ENCODE measurements at places on chromosomes 16 and 17.

GRCh38 chr17:27299384-27300049 is 5.6 kb downstream of the WSB1 start:
- DNase-seq: no peak

DNA sequence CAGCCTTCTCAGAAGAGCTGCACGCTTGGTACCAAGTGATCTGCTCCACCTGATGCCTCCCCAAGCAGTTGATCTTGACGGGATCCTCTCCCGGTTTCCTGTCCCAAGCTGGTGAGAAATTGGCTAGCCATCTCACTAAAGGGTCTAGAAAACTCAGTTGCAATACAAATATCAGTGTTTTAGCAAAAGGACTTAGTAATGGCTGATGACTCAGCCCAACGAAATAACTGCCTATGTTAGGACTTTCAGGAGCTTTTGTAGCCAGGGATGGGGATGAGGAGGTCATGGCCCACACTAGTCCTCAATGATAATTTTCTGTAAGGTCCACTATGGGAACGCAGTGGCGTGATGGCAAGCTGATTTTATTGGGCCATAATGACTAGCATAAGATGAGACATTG is 23.3 kb upstream of the ENGASE start:
- no peak for DNase-seq

- DNase-seq: no peak
These were observed 134.4 kb downstream of the SNX11 start for GRCh38 chr17:48241770-48242497.

DNA sequence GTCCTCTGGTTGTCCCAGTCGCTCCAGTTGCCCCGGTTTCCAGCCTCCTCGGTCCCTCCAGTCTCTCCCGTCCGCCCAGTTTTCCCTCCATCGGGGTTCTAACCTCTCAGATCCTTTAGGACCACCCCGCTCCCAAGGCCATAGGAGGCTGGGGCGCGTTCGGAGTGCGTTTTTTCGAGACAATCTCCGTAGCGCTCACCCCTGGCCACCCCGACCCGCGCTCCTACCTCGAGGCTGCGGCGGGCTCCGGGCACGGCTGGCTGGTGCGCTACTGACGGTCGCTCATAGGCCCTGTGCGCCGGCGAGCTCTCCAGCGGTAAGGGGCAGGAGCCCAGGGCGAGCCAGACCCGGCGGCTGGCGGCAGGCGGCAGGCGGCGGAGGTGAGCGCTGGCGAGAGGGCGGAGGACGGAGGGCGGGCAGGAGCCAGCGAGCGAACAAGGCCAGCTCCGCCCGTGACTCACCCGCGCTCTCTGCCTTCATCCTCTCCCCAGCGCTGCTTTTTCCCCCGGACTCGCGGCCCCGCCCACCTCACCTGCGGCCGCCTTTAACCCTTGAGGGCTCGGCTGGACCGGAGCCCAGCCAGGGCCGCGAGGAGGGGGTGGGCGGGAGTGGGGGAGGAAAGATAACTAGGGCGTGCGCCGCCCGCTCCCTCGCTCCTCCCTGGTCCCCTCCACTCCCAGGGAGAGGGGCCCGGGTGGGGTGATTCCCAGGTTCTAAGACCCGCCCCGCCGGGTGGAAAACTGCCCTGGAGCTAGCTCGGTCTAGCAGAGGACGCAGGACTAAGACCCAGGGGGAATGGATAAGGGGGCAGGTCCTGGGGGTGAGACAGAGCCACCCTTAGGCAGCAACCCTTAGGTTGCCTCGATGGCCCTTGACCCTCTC is at the start of gene SP6:
SP6 (minus strand) TSS at position 472 of the 882 bp plus-strand sequence. CDS start 2,734 bp downstream, outside the sequence.
- DNase-seq: peak; percentile 39

- no peak for DNase-seq
These were observed 9.3 kb downstream of the DNAI2 start for GRCh38 chr17:74283371-74283673.

DNA sequence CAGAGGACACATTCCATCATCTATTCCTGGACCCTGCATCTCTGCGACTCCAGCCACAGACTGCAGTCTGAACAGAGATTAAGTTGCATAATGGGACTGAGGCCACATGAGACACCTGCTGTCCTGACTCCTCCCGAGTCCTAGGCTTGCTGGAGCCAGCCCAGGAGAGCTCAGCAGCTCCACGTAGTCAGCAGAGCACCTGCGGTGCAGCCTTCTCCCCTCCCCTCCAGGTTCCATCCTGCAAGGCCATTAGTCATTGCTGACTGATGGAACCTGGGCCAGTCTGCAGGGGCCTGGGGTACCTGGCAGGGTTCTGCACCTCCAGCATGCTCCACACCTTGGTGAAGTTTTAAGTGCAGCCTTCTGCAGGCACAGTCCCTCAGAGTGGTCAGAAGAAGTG is 76.7 kb downstream of the PLD6 start:
- DNase-seq: no peak

DNA sequence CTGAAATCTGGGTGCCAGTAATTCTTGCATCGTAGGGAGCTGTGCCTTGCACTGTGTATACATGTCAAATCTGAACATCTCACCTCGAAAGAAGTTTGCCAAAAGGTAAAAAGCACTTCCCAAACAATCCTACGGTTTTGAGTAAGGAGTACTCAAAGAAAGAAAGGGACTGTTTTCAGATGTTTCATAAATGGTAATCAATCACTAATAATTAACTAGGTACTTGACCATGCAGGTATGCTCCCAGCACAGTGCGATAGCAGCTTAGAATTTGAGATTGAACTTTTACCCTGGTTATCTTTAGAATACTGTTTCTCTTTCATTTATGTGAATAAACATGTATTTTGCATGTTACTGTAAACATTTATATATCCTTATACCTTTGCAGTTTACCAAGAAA is 39.0 kb downstream of the PRKCA start:
- DNase-seq: no peak

DNA sequence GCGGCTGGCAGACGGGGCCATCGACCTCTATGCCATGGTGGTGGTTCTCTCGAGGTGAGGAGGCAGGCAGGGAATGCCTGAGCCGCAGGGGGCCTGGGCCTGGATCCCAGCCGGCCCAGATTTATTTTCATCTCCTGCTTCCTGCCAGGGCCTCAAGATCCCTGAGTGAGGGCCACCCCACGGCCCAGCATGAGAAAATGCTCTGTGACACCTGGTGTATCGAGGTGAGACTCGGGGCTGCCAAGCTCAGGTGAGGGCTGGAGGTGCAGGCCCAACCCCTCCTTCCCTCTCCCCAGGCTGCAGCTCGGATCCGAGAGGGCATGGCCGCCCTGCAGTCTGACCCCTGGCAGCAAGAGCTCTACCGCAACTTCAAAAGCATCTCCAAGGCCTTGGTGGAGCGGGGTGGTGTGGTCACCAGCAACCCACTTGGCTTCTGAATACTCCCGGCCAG is 4.9 kb downstream of the ACADVL start:
- no peak for DNase-seq

- peak; percentile 41 for DNase-seq
These were observed 13.5 kb downstream of the PSMD7 start for GRCh38 chr16:74309789-74310781.

- no peak for DNase-seq
These were observed 1.9 kb downstream of the FLYWCH1 start for GRCh38 chr16:2913603-2914002.

GRCh38 chr17:75097865-75098264 is 10.1 kb downstream of the SLC16A5 start:
- no peak for DNase-seq

GRCh38 chr17:57623620-57624019 is 121.5 kb downstream of the CCDC182 start:
- DNase-seq: no peak

DNA sequence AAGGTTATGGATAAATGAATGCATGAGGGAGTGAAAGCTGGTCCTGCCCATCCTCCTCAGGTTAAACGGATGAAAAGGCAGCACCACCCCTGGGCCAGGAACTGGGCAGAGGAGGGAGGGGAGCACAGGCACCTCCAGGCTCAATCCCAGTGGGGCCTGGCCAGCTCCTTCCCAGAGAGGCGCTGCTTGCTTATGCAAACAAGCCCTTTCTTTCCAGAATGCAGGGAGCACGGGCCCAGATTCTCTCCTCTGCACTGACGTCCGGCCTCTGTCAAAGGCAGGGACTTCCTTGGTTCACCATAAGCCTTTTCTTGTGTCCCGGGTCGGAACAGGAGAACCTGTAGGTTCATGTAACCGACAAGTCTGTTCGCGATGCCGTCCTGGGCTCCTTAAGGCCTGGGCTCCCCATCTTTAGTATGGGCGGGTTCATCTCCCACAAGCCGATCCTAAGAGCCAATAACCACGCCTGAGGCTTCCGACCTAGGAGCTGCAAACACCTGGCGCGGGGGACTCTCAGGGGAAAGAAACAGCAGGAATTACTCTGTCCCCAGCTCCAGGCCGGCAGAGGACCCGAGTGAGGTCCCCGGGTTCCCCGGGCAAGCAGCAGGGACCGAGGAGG is 16.3 kb downstream of the ENPP7 start:
- no peak for DNase-seq

GRCh38 chr16:76749780-76750375 is 441.1 kb upstream of the MON1B start:
- DNase-seq: no peak

DNA sequence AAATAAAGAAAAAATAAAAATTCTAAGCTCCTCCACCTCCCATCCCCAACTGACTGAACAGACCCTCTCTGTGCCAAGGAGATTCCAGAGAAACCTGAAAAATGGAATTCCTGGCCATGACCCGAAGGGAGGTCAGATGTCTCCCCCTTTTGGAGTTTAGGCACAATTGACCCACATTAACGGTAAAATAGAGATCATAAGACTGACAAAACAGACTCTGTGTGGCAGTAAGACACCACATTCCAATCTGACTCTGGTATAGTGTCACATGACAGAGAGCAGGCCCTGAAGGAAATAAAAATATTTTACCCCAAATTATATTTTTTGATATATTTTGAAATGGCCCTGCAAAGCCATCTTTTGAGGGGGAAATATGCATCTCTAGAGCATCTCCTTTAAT is 115.1 kb upstream of the ZKSCAN2 start:
- no peak for DNase-seq

- DNase-seq: no peak
These were observed 512 bp upstream of the ENDOV start for GRCh38 chr17:80414508-80414802.

- no peak for DNase-seq
These were observed 59.4 kb upstream of the XYLT1 start for GRCh38 chr16:17529982-17530760.

- DNase-seq: no peak
These were observed 4.0 kb upstream of the CDK5R1 start for GRCh38 chr17:32482568-32483320.

DNA sequence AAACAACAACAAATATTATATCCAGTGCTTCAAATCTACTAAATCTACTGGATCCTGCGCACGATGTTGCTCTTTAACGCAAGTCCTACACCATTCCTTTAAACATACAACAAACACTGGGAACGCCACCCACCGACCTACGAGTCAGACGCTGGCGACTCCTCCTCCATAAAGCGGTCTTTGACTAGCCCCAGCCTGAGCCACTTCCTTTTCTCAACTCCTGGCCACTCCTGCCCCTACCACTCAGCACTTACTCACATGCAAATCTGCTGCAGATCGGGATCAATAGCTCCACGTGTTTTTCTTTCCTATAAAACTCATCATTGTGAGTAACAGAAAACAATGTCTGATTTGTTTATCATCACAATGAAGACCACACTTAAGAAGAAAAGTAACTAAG is 32.8 kb upstream of the MNT start:
- no peak for DNase-seq

DNA sequence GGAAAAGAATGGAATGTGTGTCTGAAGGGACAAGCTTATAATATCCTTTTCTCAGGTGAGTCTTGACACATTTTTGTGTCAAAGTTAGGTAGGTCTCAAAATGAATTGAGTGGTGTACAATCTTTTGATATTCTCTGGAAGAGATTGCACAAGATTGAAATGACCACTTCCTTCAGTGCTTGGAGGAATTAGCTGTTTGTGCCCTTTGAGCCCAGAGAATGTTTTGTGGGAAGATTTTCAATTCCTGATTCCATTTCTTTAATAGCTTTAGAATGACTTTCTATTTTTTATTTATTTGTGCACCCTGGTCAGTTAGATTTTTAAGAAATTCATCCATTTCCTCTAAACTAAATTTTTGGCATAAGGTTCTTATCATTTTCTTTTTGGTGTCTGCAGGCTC is 1.6 kb upstream of the CCL13 start:
- no peak for DNase-seq

- DNase-seq: no peak
These were observed 20.1 kb upstream of the MLYCD start for GRCh38 chr16:83878838-83879237.

DNA sequence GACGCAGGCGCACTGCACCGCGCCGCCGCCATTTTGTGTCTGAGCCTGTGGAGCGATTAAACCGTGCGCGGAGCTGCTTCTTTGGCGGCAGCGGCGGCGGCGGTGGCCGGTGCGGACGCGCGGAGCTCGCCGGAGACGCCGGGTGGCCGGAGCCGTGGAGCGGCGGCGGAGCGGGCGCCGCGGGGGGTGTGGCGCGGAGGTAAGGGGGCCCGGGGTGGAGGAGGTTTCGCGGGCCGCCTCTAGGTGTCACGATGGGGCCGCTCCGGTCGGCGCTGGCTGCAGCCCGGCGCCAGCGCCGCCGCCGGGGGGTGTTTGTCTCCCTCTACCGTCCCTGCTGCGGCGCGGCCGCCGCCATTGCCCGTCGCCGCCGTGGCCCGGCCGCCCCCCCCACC is at the start of gene CTCF:
CTCF (plus strand) TSS at position 1 of the 392 bp plus-strand sequence. CDS start 48,307 bp downstream, outside the sequence.
- DNase-seq: peak; percentile 90

DNA sequence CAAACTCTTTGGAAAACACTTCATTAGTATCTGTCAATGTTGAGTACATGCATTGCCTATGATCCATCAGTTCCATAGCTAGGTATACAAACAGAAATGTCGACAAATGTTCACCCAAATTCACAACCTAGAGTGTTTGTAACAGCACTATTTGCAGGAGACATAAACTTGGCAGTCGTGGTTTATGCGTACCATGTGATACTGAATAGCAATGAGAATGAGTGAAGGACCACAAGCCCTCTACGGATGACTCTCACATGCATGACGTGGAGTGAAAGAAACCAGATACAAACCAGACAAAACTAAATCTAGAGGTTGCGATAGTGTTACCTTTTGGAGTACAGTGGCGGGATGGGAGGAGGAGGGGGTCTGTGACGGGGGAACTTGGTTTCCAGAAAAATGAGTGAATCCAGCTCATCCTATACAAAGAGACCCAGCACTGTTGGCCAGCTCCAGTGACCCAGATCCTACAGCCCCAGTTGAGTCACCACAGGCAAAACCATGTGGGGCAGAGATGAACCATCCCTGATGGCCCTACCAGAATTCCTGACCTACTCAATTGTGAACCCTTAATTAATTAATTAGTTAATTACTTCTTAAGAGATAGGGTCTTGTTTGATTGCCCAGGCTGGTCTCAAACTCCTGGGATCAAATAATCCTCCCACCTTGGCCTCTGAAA is 15.9 kb upstream of the ULK2 start:
- peak; percentile 63 for DNase-seq

GRCh38 chr16:58337090-58337444 is 42.2 kb upstream of the PRSS54 start:
- DNase-seq: no peak

DNA sequence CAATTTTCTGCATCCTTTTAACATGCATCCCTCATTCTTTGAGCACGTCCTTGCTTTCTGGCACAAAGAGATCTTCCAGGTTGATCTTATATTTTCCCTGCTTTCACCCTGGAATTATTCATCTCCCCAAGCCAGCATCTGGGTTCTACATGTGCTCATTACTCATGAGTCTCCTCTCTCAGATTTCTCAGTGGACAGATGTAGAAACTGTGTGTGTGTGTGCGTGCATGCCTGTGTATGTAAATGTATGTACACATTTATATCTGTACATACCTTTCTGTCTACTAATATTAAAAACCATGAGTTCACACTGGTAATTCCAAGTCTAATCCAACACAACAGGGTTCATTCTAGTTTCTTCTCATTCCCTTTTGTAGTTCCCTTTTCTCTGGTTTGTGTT is 41.9 kb upstream of the NSRP1 start:
- DNase-seq: no peak

Data from T-helper 2 cell (primary cell).